GM23248 (cell line): ENCODE measurements at places on chromosomes 1 and 21. TPM values are rescaled to one million over a fixed set of nuclear protein-coding genes. Genes with fewer than 3 reads are reported as not detected.
A peak's percentile ranks its signal among the peaks of the same experiment; 100 is the strongest.

Gene KCNJ15
- 2.1 and 2.3 TPM in 2 replicates for polyA plus RNA-seq

Gene MARK1
- polyA plus RNA-seq, result 0.18 and 0.40 TPM in 2 replicates

Gene SPOCD1
- polyA plus RNA-seq, result 27.8 and 27.9 TPM in 2 replicates

- DNase-seq, result no peak
Observed at GRCh38 chr1:201026234-201026633, 2.7 kb upstream of the KIF21B start.

DNA sequence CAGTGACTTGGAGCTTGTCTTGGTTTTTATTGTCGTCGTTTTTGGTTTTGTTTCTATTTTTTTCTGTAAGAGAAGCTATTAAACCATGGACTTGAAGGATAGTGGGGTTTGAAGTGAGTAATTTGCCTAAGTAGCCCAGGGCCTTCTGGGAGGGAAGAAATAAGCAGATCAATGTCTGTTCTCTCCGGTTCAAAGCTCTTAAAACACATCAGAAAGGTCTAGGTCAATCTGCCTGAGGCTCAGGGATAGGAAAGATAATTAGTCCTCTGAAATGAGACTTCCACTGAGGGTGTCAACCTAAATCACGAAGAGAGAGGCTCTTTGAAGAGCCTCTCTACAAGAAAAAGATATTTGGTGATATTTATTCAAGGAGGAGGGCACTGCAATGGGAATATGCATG, 178.0 kb downstream of the MATN1 start:
- no peak for DNase-seq

DNA sequence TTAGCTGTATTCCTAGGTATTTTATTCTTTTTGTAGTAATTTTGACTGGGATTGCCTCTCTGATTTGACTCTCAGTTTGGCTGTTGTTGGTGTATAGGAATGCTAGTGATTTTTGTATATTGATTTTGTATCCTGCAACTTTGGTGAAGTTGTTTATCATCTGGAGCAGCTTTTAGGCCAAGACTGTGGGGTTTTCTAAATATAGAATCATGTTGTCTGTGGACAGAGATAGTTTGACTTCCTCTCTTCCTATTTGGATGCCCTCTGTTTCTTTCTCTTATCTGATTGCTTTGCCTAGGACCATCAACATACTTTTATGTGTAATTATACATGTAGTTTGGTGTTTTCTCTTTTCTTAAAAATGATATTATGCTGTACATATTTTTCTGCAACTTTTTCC, 27.2 kb downstream of the CD46 start:
- DNase-seq, result no peak

GRCh38 chr1:94669198-94669597, 127.6 kb upstream of the F3 start:
- peak; percentile 15 for DNase-seq
